Esophagus mucosa (tissue), 1 donor: ENCODE measurements at places on chromosomes 1 and 21. TPM values are rescaled to one million over a fixed set of nuclear protein-coding genes. Genes with fewer than 3 reads are reported as not detected.

GRCh38 chr1:116203181-116203723, 92.1 kb downstream of the MAB21L3 start:
- peak; percentile 37 for ATAC-seq

- ATAC-seq: no peak
Observed at GRCh38 chr1:212513586-212513985, 80.9 kb downstream of the NENF start.

- ATAC-seq: no peak
Observed at GRCh38 chr21:15549671-15550070, 180.1 kb upstream of the USP25 start.

GRCh38 chr1:175417316-175417715, 224.7 kb upstream of the KIAA0040 start:
- no peak for ATAC-seq

- no peak for ATAC-seq
Observed at GRCh38 chr1:57983441-57983840, 559.6 kb upstream of the DAB1 start.

DNA sequence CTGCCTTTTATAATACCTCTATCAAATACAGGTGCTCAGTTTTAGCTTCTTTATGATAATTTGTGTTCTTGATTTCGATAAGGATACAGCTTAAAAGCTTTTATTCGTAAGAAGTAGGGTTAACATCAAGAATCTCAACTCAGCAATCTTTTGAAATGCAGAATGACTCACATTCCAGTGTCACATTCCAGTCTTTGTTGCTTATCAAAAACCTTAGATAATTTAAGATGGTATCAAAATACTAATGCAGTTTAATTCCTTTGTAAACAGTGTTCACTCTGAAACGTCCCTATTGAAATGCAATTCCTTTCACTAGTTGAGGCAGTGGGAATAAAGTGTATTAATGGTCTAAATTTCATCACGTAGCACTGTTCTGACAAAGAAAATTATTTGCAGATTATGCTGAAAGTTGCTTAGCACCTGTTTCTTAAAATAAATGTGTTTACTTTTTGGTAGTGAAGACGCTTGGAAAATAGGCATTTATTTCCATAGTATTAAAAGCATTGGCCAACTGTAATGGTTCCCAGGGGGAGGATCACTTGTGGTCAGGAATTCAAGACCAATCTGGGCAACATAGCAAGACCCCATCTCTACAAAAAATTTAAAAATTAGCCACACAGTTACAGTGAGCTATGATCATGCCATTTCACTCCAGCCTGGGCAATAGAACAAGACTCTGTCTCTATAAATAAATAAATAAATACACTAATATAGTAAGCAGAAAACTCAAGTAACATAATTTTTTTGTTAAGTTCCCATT, 10.1 kb upstream of the CNN3 start:
- ATAC-seq: no peak

- no peak for ATAC-seq
Observed at GRCh38 chr1:18187054-18187453, 79.5 kb downstream of the IGSF21 start.

GRCh38 chr1:153202006-153202405, 1.2 kb upstream of the LELP1 start:
- no peak for ATAC-seq

GRCh38 chr1:58722414-58722813, 22.6 kb upstream of the MYSM1 start:
- no peak for ATAC-seq

- ATAC-seq: peak; percentile 79
Observed at GRCh38 chr21:36784947-36785346, 86.0 kb downstream of the SIM2 start.

- ATAC-seq: no peak
Observed at GRCh38 chr1:23836037-23836436, 10.8 kb upstream of the HMGCL start.

DNA sequence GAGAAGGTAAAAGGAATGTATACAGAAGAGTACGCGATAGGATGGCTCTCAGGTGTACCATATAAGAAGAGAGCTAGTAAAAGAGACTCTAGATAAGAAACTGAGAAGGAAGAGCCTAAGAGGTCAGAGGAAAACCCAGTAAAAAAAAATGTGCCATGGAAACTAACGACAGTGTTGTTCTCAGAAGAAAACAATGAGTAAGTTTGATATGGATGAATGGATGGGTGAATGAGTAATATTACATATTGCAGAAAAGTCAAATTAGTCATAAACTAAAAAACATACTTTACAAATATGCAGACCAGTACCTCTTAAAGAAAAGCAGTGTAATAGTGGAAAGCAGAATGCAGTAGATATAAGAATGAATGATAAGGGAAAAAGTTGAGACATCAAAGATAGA, 316.2 kb downstream of the HMCN1 start:
- peak; percentile 56 for ATAC-seq

- no peak for ATAC-seq
Observed at GRCh38 chr1:208051651-208052050, 140.7 kb upstream of the CD34 start.

GRCh38 chr1:226736001-226736907, 2.8 kb downstream of the ITPKB start:
- ATAC-seq: no peak

DNA sequence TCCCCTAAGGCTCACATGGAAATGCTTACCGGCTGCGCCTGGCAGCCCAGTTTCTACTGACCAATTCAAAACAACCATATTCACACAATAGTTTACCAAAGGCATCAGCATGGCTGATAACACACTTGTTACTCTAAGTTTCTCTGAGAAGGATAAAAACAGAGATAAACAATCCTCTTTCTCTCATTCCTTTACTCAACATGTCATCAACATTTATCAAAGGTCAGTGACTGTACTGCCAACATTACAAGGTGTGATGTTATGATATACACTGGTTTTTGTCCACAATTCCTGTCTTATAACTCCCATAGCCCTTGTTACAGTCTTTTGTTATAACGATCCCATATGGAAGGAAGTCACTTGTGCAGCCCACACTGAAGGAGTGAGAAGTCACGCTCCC, 33.6 kb downstream of the COA6 start:
- ATAC-seq: no peak

DNA sequence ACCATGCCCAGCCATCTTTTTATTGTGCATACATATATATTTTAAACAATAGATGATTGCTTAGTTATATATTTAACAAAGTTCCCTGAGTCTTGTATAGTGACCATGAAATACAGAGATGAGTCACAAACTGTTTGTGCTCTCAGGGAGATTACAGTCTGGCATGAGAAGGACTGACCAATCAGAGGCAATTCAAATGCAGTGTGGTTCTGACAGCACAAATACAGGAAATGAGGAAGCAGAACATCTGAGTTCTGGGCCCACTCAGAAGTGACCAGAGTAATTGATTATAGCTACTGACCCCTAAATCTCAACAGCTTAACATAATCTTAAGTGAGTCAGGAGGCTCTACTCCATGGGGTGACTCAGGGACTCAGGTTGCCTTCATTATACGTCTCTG, 534.5 kb downstream of the OMA1 start:
- ATAC-seq: no peak

GRCh38 chr1:22916471-22916820, 56.2 kb downstream of the LACTBL1 start:
- ATAC-seq: peak; percentile 83

GRCh38 chr1:203867802-203868201, 6.4 kb downstream of the SNRPE start:
- no peak for ATAC-seq

Gene S100A9
- total RNA-seq: 34,355 TPM

Gene AIRE
- not detected for total RNA-seq

Gene S100A7
- total RNA-seq: 5,647 TPM

Gene SFN
- total RNA-seq: 2,315 TPM

Gene TIE1
- total RNA-seq: 4.1 TPM

Gene PADI1
- total RNA-seq: 40.0 TPM

Gene SYTL1
- total RNA-seq: 113 TPM

Gene TBCE
- 17.9 TPM for total RNA-seq

Gene AKNAD1
- 1.00 TPM for total RNA-seq

Gene DYNLT5
- not detected for total RNA-seq

Gene GBP5
- total RNA-seq: 1.2 TPM

Gene TSPAN2
- 0.68 TPM for total RNA-seq

Gene DDR2
- total RNA-seq: 2.9 TPM
